Left ventricle myocardium inferior (tissue), 1 donor: ENCODE measurements at places on chromosomes 4 and X. TPM values are rescaled to one million over a fixed set of nuclear protein-coding genes. Genes with fewer than 3 reads are reported as not detected.

DNA sequence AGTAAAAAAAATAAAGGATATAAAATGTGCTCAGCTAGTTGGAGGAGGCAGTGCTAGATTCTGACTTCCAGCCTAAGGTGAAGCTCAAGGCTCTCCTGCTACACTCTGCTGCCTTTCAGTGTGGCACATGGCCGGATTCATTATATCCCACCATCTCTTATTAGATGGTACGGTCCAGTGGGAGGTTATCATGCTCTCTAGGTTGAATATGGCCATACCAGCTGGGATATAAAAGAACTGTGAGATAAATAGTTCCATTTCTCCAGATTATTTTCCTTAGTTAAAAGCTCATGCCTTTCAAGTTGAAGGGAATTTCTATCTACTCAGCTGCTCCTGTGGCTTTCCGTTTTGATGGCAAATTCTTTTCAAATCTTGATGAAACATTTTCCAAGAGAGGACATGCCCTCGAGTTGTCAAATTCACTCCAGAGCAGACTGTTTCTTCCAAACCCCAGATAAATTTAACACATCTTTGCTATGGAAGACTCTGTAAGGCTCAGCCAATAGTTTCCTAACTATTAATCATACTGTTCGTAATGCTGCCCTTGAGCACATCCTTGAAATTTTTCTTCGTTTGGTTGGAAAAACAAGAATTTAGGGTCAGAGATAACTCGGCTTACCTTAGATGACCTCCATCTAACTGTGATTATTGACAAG lies 2.2 kb upstream of the MGARP start:
- no peak for DNase-seq

DNA sequence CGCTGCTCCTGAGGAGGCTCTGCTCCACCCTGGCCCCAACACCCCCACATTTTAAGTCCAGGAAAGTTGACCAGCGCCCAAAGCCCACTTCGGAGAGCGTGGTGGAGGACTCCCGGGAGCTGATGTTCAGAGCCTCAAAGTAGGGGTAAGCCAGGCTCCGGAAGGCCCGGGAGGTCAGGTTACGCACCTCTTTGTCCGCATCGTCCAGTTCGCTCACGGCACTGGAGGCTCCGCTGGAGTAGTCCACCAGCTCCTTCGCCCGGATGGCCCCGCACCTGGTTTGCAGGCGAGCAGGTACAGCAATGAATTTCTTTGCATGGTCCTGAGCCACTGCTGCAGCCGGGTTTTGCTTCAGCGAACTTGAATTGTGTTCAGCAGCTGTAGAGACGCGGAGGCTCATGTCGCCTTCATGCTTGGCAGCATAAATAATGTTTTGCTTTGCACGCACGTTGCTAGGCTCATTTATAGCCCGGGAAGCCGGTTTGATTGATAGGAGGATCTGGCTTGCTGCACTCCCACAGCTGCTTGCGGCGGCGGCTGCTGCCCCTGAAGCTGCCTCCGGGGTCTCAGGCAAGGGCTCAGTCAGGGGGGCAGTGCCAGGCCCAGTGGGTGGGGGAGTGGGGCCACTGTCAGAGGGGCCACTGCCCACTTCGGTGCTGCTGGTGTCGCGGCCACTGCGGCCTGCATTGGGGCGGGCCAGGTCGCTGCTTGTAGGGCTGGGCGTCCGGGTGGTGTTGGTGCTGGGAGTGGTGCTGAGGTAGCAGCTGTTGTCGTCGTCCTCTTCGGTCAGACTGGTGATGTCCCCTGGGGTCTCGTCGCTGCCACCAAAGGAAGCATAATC lies 4.8 kb downstream of the C4orf54 start:
- no peak for DNase-seq

DNA sequence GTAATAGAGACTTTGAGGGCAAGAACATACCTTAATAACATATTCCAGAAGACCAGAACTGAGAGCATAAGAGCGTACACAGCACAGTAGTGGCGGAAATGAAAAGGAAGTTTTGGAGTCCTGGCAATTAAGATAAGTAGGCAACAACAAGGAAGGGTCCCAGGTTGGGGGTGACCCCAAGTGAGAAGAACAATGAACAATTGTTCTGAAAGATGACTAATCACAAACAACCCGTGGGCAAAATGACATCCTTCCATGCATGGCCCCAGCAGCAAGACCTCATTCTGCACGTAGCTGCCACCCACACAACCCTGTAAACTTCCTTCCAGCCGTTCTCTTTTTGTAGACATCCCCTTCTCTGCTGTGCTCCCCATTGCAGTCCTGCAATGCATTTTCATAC lies 384.4 kb upstream of the PABPC4L start:
- DNase-seq = no peak

DNA sequence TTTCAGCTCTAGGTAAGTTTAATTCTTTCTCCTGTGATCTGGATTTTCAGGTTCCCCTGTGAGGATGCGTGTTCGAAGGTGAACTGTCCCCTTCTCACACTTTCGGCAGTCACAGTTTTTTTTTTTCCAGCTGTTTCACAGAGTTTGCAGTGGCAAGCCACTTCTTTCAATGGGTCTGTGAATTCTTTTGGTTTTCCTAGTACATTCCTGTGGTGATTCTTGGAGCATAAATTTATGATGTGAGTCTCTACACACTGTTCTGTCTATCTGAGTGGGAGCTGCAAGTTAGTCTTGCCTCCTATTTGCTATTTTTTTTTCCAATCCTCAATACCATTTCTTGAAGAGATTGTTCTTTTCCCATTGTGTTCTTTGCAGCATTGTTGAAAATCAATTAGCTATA lies 595.5 kb downstream of the RAPGEF2 start:
- no peak for DNase-seq

- DNase-seq = no peak
These were observed 108.0 kb upstream of the PBDC1 start for GRCh38 chrX:76064825-76065224.

- DNase-seq = no peak
These were observed 121.7 kb upstream of the KCNIP4 start for GRCh38 chr4:22070256-22070655.

DNA sequence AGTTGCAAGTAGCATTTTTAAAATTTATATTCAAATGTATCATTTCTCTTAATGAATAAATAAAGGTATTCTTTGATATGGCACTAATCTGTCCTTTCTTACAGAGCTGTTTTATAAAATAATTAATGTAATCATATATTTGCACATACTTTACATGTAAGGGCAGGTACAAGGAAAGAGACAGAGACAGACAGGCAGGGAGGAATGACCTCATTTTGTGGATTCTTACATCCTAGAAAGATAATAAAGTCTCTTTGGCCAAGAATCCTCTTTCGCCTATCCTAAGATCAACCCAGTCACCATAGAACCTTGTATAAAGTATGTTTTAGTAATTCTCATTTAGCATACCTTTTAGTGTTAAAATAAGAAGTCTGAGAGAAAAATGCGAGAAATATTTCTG lies 98.5 kb upstream of the CTSO start:
- no peak for DNase-seq

GRCh38 chr4:167606551-167606950 lies 372.3 kb upstream of the SPOCK3 start:
- DNase-seq = no peak

GRCh38 chr4:12747154-12747553 lies 737.0 kb downstream of the RAB28 start:
- DNase-seq = no peak

- DNase-seq = no peak
These were observed 231.9 kb upstream of the BCOR start for GRCh38 chrX:40329616-40330015.

DNA sequence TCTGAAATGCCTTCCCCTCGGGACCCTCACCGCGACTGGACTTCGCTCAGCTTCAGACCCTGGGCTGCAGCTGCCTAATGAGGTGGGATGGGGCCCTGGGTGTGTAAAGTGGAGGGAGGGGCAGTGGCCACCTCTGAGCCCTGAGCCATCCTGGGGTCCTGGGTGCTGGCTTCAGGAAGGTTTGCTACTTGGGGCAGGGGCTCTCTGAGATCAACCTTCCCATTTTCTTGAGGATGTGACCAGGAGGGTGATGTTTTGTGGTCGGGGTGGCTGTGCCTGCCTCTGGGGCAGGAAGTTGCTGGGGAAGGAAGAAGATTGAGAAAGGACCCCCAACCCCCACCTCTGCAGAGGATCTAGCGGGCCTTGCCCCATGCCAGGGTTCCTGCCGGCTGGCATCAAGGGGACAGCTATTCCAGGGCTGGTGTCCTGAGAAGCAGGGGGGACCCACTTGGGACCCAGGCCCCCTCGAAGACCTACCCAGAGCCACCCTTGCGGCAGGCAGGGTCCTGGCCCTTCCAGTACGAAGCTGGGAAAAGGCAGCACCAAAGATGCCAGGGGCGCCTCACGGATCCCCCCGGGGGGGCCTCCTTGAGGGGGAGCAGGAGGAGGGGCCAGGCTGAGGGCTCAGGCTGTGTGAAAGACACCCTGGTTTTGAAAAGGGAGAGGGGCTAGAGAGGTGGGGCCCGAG lies 6.5 kb downstream of the SH3BP2 start:
- DNase-seq = peak; percentile 36

- no peak for DNase-seq
These were observed 310.0 kb downstream of the PRR32 start for GRCh38 chrX:127129510-127129909.

The SLC6A14 gene
- total RNA-seq = not detected

The PHEX gene
- total RNA-seq = 0.03 TPM

The ENOPH1 gene
- 16.2 TPM for total RNA-seq

The CTAG2 gene
- not detected for total RNA-seq

The RPA4 gene
- not detected for total RNA-seq

The ALAS2 gene
- 0.38 TPM for total RNA-seq
